ENCODE measurements at places on chromosomes 1 and 21. TPM values are rescaled to one million over a fixed set of nuclear protein-coding genes. Genes with fewer than 3 reads are reported as not detected.

SLC25A33 gene
- 1.6 TPM for total RNA-seq

CHRM3 gene
- not detected for total RNA-seq

TFAP2E gene
- 0.76 TPM for total RNA-seq

TLCD4 gene
- total RNA-seq = not detected

C1orf210 gene
- total RNA-seq = 0.39 TPM

DIRAS3 gene
- not detected for total RNA-seq

Measured in placental epithelial cell (primary cell).